ENCODE measurements at places on chromosomes 3 and 15. TPM values are rescaled to one million over a fixed set of nuclear protein-coding genes. Genes with fewer than 3 reads are reported as not detected.

GRCh38 chr15:86300390-86301125 lies 220.9 kb downstream of the AGBL1 start:
- DNase-seq: no peak

DNA sequence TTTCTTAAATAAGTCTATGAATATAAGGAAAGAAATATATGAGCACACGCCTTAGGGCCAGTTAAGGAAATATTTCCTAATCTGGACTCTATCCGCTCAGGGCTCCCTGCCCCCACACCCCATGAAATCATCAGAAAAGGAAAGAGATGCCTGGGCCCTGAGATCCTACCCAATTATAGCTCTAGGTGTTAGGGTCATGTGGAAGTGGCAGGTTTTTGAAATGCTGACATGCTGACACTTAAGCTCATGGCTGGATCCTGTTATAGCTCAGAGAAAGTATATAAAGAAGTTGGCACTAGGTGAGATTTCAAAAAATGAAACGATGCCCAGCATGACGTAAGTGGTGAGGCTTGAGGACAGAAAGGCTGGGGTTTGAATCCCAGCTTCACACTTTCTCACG lies 43.5 kb upstream of the AKAP13 start:
- DNase-seq: no peak

- DNase-seq: no peak
Measured at GRCh38 chr3:88003115-88003755, 55.6 kb downstream of the CGGBP1 start.

Gene ANKDD1A
- total RNA-seq: 1.4 TPM

Gene SMCO1
- 89.9 TPM for total RNA-seq

Gene PLA2G4B
- 3.6 TPM for total RNA-seq
